ENCODE measurements at places on chromosomes 4 and X.

DNA sequence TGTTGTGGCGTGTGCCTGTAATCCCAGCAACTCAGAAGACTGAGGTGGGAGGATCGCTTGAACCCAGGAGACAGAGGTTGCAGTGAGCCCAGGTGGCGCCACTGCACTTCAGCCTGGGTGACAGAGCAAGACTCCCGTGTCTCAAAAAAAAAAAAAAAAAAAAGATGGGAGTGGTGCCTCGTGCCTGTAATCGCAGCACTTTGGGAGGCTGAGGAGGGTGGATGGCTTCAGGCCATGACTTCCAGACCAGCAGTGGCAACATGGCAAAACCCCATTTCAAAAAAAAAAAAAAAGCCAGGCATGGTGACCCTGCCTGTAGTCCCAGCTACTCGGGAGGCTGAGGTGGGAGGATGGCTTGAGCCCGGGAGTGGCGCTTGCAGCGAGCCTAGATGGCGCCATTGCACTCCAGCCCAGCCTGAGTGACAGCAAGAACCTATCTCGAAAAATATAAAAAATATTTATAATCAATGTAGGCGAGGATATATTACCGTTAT lies 27.0 kb downstream of the EIF2S3 start:
- DNase-seq: no peak

- no peak for DNase-seq
These were observed 160.9 kb downstream of the GATB start for GRCh38 chr4:151599863-151600262.

DNA sequence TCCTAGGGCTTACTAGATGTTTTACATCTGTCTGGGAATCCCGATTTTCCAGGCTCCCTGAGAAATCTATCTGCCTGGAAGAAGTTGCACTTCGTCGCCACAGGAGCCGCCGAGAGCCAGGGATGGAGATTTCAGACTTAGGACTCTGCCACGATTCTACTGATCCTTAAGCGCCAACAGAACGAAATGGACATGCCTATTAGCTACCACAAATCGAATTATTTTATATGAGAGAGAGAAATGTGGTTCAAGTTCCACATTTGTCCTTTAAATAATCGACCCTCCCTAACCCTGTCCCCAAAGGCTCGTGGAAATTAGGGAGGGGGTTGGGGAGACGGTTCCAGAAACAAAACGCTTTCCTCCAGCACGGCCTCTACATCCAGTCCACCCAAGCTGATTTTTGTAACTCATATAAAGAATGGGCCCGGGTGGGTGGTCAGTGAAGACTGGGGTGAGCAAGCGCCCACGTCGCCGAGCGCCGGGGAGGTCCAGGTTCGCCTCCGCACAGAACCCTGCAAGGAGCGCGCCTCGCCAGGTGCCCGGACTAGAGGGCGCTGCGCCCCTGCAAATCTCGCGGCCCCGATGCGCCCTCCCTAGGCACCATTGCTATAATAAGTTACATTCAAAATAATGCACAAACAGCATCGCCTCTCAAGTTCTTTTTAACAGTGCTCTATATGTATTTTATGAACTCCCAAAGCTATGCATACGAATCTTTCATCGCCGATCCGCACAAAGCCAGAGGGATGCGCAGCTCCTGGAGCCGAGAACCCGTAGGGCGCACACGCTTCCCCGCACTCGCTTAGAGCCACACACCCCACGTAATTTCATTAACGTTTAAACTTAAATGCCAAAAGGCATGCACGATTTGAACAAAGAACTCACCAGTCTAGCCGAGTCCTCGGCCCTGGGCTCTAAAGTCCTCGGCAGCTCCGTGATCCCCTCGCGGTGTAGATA lies 2.1 kb upstream of the FAT1 start:
- peak; percentile 58 for DNase-seq

- DNase-seq: no peak
These were observed 173.5 kb downstream of the DCLK2 start for GRCh38 chr4:150251752-150252190.

DNA sequence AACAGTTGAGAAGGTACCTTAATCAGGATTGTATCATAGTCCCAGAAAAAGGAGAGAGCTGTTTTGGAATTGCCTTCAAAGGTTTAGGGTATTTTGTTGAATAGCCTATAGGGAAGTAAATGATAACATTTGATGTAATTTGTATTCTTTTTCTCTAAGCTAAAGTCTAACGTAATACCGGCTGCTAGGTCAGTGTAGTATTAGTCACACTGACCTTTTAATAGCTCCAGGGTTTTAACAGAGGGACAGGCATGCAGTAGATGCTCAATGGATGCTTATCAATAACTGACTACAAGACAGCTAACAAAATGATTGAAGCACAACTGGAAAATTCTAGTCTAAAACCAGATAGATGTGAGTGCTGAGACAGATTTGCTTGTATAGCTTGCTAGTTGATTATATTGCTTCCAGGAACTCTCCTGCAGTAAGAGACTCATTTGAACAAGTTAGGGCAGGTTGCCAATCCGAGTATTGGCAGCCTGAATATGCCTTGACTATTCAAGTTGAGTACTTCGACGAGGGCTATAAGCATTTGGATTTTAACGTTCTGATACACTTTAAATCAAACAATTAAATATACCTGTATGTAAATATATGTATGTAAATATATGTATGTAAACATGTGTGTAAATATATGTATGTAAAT lies 16.5 kb upstream of the PNPLA4 start:
- no peak for DNase-seq

DNA sequence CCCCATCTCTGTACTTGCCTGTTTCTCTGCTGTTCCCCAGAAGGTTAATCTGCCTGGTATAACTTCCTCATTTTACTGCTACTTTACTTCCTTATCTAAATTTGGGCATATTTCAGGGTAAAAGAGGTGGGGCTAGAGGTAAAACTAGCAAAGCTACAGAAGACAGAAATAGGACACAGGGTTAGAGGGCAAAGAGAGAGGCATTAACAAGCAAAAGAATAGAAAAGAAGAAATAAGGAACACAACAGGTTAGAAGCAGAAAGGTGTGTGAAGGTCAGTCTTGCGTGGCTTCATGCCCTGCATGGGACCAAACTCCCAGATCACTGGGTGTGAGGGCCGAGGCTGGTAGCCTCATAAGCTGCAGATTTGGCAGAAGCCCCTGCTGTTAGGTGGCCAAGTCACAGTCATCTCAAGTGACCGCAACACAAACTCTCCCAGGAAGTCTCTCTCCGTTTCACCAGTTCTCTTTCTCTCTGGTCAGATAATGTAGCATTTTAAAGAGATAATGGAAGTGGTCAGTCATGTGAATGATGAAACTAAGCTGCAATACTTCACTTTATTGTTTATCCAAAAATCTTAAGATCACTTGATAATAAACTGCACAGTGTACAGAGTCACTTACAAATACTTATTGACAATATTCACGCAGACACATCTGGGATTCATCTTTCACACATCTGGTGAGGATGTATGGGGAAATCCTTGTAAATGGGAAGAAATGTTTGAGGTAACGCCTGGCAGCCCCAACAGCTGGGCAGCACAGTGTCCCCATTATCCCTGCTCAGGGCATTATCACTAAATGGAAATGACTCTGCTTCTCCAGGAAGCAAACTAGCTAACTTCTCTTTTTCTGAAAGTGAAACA lies 16.4 kb downstream of the TMEM154 start:
- DNase-seq: no peak

- no peak for DNase-seq
These were observed 104.7 kb upstream of the MID1 start for GRCh38 chrX:10725071-10725470.

DNA sequence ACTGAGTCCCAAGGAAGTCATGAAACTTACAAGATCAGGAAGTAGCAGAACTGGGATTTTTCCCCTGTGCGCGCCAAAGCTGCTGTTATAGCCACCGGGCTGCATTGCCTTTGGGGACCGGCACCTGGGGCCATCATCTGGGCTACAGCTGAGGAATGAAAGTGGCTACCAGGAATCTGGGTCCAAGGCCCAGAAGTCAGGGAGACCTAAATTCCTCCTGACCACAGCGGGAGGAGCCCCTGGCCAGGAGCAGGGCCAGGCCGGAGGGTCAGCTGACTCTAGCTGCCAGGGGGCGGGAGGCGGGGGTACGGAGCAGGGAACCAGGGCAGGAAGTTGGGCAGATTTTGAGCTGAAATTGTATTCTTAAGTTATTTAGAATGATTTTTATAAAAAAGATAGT lies 242.4 kb downstream of the EVC2 start:
- DNase-seq: no peak

DNA sequence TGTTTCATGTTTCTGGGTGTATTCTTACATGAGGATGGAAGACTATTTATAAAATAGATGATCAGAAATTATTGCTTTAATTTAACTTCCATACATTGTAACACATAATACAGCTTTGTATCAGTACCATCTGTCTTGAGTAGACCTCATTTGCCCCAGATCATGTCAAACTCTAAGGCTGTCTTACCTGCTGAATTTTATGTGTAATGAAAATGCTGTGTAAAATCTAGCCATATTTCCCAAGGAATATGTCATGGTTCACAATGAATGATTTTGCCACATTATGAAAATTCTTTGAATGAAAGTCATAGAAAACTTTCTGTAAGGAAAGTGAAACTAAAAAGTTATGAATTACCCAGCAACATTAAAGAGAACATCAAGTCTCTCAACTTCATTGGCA lies 7.4 kb downstream of the BDH2 start:
- DNase-seq: no peak

GRCh38 chr4:90127223-90127705 lies at the start of gene CCSER1:
CCSER1 (plus strand) TSS chr4:90127394.
- DNase-seq: peak; percentile 67

DNA sequence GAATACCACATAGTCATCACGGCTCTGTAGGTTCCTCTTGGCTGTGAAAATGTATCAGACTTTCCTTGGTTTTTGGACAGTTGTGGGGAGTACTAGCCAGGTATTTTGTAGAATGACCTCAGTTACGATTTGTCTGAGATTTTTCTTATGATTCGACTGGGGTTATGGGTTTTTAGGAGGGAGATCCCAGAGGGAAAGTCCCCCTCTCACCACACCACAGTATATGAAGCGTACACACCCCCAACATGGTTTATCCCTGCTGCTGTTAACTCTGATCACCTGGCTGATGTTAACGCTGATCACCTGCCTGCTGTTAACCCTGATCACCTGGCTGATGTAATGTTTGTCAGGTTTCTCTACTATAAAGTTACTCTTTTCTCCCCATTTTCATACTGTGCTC lies 72.6 kb downstream of the ANAPC4 start:
- no peak for DNase-seq

DNA sequence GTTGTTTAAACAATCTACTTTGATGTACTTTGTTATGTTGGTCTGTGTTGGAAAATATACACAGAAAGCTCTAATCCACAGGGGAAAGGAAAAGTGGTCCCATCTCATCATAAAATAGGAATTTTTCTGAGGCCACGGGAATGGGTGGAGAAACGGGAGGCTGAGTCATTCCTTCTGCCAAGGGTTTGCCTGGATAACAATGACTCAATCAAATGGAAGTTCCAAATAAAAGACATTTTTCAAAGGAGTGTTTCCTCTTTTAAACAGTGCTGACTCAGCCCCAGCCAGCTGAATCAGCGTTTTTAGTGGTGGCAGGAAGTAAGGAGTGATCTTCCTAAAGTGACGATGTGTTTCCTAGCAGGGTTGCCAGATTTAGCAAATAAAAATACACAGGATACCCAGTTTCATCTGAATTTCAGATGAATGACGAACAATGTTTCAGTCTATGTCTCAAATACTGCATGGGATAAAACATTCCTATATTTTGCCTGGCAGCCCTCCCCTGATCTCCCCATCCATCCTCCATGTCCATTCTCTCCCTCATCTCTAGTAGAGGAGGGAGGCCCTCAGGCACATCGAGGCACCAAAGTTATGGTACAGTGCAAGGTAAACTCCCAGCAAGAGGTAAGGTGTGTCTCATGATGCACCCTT lies 345.4 kb upstream of the GATB start:
- no peak for DNase-seq

DNA sequence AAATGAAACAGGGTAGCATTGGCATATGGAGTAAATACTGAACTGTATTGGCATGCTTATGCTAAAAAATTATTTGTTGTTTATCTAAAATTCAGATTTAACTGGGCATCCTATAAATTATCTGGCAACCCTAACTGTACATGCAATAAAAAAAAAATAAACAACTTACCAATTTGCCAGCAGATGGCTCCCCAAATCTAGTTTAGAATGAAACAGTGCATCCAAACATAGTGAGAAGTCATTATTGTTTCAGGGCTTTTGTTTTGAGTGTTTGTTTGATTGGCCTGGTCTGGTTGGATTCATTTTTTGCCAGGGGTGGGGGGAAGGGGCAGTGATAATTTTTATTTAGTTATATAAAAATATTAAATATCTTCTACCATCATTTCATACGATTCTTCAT lies 12.8 kb upstream of the NSUN7 start:
- no peak for DNase-seq

- DNase-seq: no peak
These were observed 101.0 kb downstream of the GATB start for GRCh38 chr4:151659601-151660364.

DNA sequence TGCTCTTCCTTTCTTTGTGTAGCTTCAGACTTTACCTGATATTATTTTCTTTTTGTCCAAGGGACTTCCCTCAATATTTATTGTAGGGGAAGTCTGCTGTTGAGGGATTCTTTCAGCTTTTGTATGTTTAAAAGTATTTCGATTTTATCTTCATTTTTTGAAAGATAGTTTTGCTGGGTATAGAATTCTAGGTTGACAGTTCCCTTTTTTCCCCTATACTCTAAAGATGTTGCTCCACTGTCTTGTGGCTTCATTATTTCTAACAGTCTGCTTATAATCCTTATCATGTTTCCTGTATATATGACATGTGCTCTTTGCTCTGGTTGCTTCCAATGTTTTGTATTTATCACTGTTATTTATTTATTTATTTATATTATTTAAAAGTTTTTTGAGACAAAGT lies 57.3 kb downstream of the CYTL1 start:
- DNase-seq: no peak

GRCh38 chrX:44585866-44586265 lies 43.2 kb upstream of the FUNDC1 start:
- no peak for DNase-seq

DNA sequence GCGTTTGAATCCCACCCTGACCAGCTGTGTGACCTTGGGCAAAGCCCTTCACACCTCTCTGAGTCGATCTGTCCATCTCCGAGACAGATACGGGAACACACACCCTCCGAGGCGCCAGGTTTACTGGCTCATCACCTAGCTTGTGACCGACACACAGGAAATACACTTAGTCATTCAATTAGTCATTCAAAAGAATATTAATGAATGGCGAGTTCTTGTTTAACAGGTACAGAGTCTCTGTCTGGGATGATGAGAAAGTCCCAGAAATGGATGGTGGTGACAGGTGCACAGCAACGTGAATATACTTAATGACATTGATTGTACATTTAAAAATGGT lies 80.6 kb downstream of the PPP2R2C start:
- DNase-seq: no peak

DNA sequence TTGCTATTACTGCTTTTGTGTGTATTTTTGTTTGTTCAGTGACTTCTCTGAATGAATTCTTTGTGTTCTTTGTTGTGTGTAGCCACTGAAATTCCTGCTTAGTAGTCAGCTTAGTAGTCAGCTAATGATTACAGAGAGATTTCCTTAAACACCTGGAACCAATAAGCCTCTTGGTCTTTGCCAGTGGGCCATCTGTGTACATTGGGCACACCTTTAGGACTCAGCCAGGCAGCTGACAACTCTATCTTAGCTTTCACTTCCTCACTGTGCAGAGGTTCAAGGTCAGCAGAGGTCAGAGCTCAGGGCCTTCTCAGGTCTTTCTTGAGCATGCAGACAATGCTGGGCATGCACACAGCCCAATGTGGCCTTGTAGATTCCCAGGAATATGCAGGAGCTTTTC lies 59.3 kb downstream of the RWDD4 start:
- no peak for DNase-seq

- no peak for DNase-seq
These were observed 31.4 kb upstream of the PDLIM5 start for GRCh38 chr4:94420356-94420755.

- no peak for DNase-seq
These were observed 60.8 kb downstream of the ZNF732 start for GRCh38 chr4:244471-244870.

All from progenitor cell of endocrine pancreas (in vitro differentiated cells).